ENCODE measurements at places on chromosomes 5 and 9. TPM values are rescaled to one million over a fixed set of nuclear protein-coding genes. Genes with fewer than 3 reads are reported as not detected.

- no peak for DNase-seq
These were observed 5.0 kb downstream of the RPP25L start for GRCh38 chr9:34606905-34607304.

The FCN1 gene
- not detected for total RNA-seq

The NUTM2G gene
- total RNA-seq = not detected

GRCh38 chr9:3475300-3476020 is 50.3 kb downstream of the RFX3 start:
- peak; percentile 7 for DNase-seq

DNA sequence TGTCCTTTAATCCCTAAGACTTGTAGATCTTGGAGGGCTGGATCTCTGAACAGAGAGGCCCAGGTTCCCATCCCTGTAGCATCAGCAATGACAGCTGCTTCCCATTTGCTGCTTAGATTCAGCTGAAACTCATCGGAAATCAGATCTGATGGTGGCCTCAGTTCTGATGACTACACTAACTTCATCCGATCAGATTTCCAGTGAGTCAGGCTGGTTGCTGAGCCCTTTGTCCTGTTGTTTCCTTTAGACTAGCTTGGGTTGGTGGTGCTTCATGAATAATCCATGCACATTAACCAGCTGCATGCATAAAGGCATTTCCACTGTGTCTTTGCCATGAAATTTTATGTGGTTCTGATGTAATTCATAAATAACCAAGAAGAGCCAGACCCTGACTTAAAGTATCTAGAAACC is 195.2 kb upstream of the TUT7 start:
- DNase-seq = peak; percentile 61

GRCh38 chr5:113271015-113271414 is 163.8 kb downstream of the TSSK1B start:
- DNase-seq = no peak

Measured in MG63 (cell line).